ENCODE measurements at places on chromosomes 4 and X.

GRCh38 chrX:40445691-40446090, 135.1 kb upstream of the ATP6AP2 start:
- no peak overlapping the region for H3K4me3 ChIP-seq
- H3K4me1 ChIP-seq: no peaks in the 10 kb centered on the region
- no peak overlapping the region for H3K27ac ChIP-seq
- H3K36me3 ChIP-seq: no peaks in the 10 kb centered on the region
- no peaks in the 10 kb centered on the region for H3K27me3 ChIP-seq
- no peak for DNase-seq

DNA sequence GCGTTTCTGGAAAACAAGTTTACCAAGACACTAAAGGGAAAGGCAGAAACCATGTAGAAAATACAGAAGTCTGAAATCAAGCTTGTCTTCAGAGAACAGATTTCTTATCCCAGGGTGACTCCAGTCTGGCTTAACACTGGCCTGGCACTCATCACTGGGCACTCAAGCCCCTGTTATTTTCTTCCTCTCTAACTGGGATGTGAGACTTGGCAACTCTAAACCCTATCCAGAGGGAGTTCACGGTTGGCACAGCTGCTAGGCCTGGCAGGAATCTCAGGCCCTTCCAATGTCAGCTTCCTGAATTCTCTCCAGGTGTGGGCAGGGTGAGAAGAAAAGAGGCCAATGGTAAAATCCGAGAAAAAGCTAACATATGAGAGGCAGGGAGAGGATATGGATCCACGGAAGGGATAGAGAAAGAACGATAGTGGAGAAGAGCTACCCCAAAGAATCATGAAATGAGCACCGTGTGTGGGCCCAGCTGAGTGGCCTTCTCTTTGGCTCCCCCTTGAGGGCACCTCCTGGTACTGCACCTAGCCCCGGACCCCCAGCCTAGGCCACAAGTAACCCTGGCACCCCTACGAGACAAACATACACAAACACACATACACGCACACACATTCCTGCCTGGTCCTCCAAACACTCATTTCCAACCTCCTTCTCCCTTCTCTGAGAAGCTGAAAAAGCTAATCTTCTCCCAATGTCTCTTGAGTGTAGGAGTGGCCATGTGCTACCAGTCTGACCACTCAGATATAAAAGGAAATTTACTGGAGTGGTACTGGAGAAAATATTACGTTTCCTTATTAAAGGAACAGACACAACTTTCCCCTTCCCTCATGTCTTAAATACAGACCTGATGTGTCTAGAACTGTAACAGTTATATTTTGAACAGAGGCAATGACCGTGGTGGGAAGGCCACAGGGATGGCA, 16.6 kb upstream of the PTCHD1 start:
- no peak overlapping the region for H3K27ac ChIP-seq
- H3K36me3 ChIP-seq: no peaks in the 10 kb centered on the region
- H3K27me3 ChIP-seq: no peaks in the 10 kb centered on the region
- DNase-seq: no peak
- H3K4me1 ChIP-seq: no peaks in the 10 kb centered on the region
- no peak overlapping the region for H3K4me3 ChIP-seq

GRCh38 chr4:65495439-65495838, 174.8 kb downstream of the EPHA5 start:
- H3K27me3 ChIP-seq: no peaks in the 10 kb centered on the region
- no peaks in the 10 kb centered on the region for H3K4me1 ChIP-seq
- DNase-seq: no peak
- no peak overlapping the region for H3K4me3 ChIP-seq

DNA sequence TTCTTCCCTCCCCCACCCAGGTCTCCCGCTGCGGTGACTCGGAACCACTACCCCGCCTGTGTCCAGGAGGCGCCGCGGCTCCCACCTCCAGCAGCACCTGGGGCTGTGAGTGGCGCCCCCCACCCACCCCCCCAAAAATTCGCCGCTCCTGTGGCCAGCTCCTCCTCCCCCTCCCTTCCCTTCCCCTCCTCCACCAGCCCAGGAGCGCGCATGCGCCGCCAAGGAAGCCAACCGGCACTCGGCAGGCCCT, 278 bp downstream of the CLOCK start:
- no peak for DNase-seq
- peak overlapping the region; percentile 90 for H3K4me3 ChIP-seq
- peak overlapping the region; percentile 85 for H3K27ac ChIP-seq
- peaks cover 10% of the 10 kb centered on the region for H3K4me1 ChIP-seq

DNA sequence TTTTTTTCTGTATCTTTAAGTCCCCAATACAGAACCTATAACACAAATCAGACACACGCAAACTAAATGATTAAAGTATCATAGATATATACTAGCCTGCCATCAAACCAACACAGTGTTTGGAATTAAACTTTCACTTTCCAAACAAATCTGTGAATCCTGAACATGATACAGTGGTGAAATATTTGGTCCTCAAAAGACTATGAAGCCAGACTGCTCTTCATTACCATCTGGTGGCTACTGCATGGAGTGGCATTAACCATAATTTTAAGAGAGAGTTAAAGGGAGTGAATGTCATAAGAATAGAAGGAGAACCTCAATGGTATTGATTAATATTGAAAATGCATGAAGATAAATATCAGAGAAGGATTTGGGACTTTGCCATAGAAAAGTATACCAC, 9.2 kb upstream of the GABRA4 start:
- H3K27ac ChIP-seq: no peak overlapping the region
- no peaks in the 10 kb centered on the region for H3K36me3 ChIP-seq
- H3K4me3 ChIP-seq: no peak overlapping the region
- H3K27me3 ChIP-seq: no peaks in the 10 kb centered on the region
- H3K4me1 ChIP-seq: no peaks in the 10 kb centered on the region
- DNase-seq: no peak

DNA sequence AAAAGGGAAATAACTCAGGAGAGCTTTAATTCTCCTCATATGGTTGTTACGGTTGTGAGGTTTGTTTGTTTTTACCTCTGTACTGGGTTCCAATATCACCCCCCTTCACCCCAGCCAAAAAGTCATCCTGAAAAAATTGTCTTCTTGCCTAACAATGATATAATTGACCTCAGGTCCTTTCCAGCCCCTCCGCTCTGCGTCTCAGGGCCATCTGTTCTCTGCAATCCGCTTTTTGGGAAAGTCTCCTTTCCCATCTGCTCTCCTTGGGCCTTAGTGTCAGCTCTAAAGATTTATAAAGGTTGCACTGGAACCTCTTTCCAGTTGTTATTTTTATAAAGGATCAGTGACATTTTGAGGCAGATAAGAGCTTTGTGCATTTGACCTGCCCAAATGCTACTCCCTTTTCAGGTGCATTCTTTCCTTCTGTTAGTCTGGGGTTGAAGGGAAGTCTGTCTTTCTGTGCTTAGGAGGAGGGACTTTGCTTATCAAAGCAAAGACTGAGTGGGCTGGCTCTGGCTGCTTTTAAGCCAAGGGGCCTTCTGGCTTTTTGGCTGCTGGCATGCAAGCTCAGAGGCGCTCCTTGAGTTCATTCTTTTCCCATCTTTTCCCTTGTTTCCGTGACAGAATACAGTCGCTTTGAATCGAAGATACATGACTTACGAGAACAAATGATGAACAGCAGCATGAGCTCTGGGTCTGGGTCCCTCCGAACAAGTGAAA, 34.1 kb downstream of the DLG3 start:
- no peaks in the 10 kb centered on the region for H3K36me3 ChIP-seq
- no peak for DNase-seq
- no peaks in the 10 kb centered on the region for H3K4me1 ChIP-seq

- no peak overlapping the region for H3K4me3 ChIP-seq
- no peaks in the 10 kb centered on the region for H3K27me3 ChIP-seq
- H3K36me3 ChIP-seq: no peaks in the 10 kb centered on the region
- H3K4me1 ChIP-seq: no peaks in the 10 kb centered on the region
- DNase-seq: no peak
Measured at GRCh38 chrX:153557618-153558355, 40.3 kb downstream of the ATP2B3 start.

- H3K4me1 ChIP-seq: no peaks in the 10 kb centered on the region
- H3K36me3 ChIP-seq: peaks cover 5% of the 10 kb centered on the region
- H3K27me3 ChIP-seq: no peaks in the 10 kb centered on the region
Measured at GRCh38 chr4:82469791-82470345, 39.5 kb downstream of the ENOPH1 start.

DNA sequence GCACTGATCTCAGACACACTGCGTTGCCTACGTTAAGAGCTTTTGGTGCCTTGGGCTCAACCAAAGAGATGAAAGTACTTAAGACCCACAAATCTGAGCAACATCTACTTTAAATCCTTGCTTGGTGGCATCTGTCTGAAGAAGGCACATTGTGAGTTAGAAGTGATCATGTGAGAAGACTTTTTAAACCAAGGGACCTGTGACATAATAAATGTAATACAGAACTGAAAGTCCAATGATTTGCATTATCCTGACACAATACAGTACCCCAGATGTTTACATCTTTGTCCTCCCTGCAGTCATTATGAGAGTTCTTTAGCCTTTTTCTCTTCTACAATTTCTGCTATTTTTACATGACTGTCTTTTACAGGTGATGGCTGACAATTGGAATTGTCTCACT, 96.7 kb upstream of the FTHL17 start:
- H3K36me3 ChIP-seq: no peaks in the 10 kb centered on the region
- no peak for DNase-seq
- H3K27ac ChIP-seq: no peak overlapping the region
- no peaks in the 10 kb centered on the region for H3K27me3 ChIP-seq

GRCh38 chr4:166091146-166091545, 218.1 kb downstream of the TLL1 start:
- no peak overlapping the region for H3K4me3 ChIP-seq
- DNase-seq: no peak
- H3K27ac ChIP-seq: no peak overlapping the region
- no peaks in the 10 kb centered on the region for H3K27me3 ChIP-seq
- H3K36me3 ChIP-seq: no peaks in the 10 kb centered on the region
- no peaks in the 10 kb centered on the region for H3K4me1 ChIP-seq

Data from effector memory CD4-positive, alpha-beta T cell (primary cell).